Pons (tissue), 1 donor: ENCODE measurements at places on chromosomes 16 and 17.
A peak's percentile ranks its signal among the peaks of the same experiment; 100 is the strongest.

DNA sequence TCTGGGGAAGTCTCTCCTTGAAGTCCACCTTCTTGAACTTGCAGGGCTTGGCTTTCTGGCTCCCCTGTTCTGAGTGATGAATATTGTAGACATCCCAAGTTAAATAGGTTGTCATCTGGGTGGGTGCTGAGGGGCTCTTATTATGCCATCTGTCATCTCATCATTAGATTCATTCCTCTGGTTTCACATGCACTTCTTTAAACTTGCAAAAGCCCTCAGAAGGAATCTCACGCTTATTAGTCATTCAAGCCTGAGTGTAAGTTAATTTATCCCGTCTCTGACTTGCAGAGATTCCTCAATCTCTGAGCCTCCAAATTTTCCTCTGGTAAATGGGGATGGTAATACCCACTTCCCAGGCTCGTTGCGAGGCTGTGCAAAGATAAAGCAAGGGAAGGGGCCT, 5.7 kb downstream of the MGAT5B start:
- DNase-seq = no peak

- no peak for DNase-seq
Measured at GRCh38 chr16:11088074-11088730, 143.8 kb downstream of the CLEC16A start.

DNA sequence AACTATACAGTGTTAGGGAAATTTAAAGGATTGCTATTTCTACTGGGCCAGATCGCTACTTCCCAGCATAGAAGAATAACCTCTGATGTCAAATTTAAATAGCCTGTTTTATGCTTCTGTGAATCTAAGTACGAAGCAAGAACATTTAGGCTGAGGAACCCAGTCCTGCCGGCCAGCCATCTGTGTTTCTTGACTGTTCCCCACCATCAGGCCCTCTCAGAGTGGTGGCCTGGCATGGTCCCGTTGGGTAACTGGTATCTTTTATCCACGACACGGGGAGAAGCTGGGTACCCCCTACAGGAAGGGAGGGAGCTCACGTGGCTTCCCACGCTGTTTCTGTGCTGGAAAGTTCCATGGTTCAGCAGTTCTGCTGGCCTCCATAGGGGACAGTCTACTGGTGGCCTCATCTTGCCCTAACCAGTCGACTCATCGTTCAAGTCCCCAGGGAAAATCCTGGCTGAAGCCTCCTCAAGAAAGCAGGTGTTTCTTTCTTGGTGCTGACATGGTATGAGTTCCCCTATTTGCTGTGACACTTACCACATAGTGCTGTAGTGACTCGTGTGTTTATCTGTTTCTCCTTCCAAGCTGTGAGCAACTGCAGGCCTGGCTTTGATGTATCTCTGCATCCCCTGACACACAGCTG, 201.7 kb upstream of the NLRP1 start:
- no peak for DNase-seq

GRCh38 chr16:85211271-85211801, 99.1 kb upstream of the CIBAR2 start:
- no peak for DNase-seq

DNA sequence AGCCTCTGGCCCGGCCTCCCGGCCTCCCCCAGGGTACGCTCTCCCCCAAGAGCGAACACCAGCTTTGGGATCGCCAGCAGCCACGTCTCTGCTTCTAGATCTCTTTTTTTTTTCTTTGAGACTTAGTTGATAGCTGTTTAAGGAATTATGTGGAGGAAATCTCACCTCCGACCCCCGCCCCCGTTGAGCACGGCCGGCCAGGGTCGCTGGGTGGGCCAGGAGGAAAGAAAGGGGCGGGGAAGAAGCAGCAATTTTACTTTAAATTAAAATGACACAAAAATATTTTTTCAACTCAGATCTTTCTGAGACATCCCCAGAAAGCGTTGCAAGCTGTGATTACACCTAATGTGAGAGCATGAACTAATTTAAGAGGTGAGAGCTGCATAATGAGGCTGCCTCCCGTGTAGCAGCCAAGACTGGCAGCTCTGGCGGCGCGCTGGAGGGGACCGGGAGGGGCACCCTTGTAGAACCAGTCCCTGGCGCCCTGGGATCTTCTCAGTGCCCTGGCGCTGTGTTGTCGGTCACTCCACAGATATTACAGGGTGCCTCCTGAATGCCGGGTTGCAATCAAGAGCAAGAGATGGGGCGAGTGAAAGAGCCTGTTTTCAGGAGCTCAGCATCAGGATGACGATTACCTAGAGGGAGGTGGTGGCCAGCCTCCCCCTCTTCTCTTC, 1.9 kb upstream of the CBLN1 start:
- DNase-seq = no peak

- no peak for DNase-seq
Measured at GRCh38 chr16:22255335-22255734, 41.9 kb upstream of the POLR3E start.

- no peak for DNase-seq
Measured at GRCh38 chr17:44981221-44981968, 13.3 kb upstream of the C1QL1 start.

DNA sequence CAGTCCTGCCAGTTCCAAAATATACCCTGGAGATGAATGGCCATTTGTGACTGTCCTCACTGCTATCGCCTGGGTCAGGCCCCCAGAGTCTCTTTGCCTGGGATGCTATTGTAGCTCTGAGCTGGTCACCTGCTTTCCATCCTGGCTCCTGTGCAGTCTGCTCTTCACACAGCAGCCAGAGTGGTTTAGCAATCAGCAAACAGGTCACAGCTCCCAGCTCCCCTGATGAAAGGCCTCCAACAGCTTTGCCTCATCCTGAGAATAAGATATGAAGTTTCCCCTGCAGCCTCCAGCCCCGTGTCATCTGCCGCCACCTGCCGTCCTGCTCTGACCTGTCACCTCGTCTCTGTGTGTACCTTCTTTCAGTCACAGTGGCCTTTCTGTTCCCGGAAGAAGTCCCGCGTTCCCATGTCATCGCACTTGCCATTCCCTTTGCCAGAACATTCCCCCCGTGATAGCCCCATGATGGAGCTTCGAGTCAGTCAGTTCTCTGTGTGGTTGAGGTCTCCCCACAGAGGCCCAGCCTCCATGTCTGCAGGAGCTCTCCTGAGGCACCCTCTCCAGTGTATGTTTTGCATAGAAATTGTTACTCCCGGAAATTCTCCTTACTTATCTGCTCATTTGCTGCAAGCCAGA, 281.5 kb downstream of the SNX29 start:
- peak; percentile 24 for DNase-seq

DNA sequence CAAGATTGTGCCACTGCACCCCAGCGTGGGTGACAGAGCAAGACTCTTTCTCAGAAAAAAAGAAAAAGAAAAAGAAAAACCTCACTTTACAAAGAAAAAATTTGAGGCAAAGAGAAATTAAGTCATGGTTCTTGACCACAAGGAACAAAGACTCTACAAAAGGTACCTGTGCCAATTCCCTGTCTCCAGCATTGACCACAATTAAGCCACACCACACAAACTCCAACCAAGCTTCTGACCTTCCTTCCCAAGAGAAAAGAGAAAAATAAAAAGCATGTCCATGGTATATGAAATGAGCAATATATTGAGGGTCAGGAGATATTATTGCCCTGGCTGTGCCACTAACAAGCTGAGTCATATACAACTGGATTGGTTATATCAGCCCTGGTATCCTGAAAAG, 146.3 kb upstream of the NOG start:
- DNase-seq = no peak

DNA sequence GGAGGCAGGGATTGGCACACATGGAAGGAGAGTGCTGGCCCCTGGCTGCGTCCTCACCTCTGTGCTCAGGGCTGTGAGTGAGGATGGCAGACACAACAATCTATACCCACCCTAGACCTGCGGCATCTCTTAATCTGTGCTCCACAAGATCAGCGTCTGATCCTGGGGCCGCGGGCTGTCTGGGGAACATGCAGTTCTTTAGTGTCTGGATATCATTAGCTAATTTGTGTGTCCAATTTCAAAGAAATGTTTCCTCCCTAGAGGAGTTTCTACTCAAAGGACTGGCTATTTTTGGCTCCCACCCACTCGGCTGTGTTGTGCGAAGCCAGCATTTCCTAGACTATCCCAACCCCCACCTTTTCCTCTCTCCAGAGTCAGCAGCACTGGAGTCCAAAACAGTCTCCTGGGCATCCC, 93.8 kb downstream of the GRIN2A start:
- DNase-seq = no peak

DNA sequence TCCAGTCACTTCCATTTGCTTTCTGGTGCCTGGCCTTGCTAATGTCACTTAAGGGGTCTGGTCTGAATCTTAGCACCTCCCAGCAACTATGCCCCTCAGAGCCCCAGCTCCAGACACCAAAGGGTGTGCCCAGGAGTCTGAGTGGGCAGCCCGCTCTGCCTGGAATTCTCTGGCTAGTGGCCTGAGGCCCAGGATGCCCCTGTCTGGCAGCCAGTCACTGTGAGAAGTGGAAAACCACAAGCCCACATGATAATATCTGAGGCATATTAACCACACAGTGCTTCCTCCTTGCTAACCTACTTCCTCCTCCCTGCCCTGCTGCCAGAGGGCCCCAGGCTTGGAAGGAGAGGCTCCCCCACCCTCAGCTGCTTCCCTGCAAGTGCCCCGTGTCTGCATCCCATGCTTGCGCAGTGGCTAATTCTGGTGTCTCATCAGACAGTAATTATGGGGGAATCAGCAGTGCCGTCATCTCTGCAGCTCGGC, 14.0 kb downstream of the SRCIN1 start:
- DNase-seq = no peak

DNA sequence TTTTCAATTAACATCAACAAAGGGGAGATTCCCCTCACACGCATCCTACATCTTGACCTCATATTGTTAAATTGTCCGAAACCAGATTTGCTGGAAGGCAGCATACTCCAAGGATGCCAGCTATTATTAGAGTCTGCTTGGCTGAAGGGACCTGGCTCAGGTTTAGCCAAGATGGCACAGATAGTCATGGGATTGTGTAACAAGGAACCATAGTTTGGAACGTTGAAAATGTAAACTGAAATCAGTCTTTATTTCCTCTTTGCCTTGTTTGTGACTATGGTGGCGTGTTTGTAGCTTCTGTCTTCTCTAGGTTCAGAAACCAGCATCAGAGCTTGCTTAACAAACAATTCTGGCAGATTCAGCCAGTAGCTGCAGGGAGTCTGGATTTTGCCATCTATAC, 5.9 kb downstream of the ARSG start:
- no peak for DNase-seq

DNA sequence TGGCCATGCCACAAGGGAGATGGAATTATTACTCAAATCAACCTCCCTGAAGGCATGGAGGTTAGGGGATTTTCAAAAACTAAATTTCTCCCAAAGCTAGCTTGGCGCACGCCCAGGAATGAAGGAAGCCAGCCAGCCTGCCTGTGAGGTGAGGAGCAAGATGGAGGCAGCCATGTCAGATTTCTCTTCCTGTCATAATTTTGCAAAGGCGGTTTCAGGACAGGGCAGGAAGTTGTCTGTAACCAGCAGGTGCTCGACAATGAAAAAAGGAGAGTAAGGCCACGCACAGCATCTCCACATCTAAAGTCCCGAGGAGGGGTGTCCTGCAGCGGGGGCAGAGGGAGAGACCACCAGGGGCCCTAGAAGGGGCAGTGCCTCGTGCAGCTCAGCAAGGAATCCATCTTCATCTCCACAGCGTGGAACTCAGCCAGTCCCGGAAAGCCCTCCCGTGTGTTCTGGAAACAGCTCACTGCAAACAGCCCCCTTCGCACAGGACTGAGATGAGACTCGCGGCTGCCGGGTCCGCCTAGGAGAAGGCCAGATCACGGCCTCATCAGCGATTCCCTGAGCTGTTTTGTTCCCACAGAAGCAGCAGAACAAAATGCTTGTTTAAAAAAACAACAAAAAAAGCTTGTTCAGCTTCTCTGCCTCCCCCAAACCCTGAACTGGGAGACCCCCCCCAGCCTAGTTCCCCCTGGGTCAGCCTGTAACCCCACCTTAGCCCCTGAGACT, 47.8 kb downstream of the SLC7A5 start:
- DNase-seq = no peak

- DNase-seq = no peak
Measured at GRCh38 chr16:49884033-49885015, 28.4 kb upstream of the ZNF423 start.

DNA sequence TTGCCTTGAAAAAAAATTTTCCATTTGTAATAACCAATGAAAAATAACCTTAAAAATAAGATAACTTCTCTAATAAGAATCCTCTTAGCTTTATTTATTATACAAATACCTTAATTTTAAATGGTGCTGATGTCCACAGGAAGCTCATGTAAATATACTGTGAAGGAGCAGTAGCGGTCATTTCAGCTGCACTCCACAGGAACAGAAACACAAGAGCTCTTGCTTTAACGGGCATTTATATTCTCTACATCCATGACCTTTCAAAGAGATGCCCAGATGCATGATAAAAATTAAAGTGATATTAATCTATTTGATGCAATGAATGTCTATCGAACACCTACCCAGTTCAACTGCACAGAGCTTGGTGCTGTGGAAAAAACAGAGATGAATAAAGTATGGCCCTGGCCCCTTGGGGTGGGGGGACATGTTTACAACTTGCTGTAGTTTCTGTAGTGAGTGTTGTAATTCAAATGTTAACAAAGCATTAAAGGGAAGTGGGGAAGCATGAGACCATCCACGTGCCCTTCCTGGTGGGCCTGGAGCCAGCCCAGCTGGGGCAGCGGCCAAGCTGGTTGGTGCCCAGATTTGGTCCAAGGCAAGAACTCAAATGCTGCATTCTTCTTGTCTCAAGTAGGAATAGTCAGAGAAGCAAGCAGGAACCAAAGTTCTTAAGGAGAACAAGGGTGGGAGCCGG, 47.9 kb downstream of the IQCK start:
- DNase-seq = peak; percentile 95

DNA sequence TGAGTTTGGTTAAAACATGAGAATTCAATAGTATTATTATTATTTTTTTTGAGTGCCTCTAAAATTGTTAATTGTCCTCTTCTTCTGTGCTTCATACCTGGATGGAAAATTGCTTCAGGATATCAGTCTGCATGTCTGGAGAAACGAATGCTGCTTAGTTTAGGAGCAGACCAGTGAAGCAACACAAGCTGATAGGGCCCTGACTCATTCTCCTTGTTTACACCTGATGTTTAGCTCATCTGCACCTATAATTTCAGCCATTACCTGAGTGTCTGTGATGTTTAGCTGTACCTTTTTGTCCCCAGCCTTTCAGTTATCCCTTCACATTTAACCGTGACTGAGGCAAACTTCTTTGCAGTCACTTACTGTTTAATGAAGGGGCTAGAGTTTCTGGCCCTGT, 14.8 kb downstream of the SNTB2 start:
- DNase-seq = no peak

DNA sequence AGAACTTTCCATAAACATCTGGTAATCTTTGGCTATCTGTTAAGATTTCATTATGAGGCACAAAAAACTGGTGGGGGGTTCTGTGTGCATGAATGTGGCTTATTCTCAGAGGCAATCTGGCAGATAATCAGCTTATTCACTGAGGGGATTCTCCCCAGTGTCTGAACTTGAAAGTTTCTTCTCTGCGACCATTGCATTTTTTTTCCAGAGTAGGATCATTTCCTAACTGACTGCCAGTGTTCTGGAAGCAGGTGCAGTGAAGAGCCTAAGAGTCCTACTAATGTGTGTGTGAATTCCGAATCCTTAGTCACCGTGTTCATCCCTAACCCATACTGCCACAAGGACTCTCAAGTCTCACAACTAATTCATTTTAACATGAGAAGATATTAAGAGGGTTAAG, 64.9 kb upstream of the LRRC37A3 start:
- no peak for DNase-seq
